ENCODE measurements at places on chromosomes 5 and 9.

- peak; percentile 51 for DNase-seq
These were observed 85.3 kb upstream of the ADRB2 start for GRCh38 chr5:148740966-148741742.

GRCh38 chr5:128436749-128437188 lies 101.3 kb downstream of the FBN2 start:
- peak; percentile 54 for DNase-seq

DNA sequence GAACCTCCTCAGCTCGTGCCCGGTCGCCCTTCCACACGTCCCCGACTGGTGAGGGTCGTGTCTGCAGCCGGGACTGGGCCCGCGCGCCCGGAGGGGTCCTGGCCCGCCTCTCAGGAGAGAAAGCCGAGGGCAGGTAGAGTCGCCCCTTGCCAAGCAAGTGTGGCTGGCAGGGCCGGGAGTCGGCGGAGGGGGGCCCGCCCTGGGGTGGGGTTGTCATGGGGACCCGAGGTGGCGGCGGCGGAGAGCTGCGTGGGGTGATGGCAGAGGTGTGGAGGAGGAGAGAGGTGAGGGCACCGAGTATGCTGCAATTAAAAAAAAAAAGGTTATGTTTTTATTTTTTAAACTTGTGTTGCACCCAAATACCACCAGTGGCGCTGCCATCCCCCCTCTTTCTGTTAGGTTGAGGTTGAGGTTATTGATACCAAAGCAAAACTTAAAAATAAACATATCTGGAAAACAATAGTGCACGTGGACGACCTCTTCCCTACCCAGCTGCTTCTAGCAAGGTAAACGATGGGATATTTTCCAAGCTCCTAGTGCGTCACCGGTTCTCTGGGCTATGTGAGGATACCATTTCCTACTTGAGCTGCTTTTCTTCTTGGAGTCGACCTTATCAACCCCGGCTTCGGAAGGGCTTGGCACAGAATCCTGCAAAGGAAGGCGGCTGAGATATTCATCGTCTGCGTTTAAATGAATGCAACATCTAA lies 660 bp downstream of the SCAMP1 start:
- DNase-seq, result no peak

DNA sequence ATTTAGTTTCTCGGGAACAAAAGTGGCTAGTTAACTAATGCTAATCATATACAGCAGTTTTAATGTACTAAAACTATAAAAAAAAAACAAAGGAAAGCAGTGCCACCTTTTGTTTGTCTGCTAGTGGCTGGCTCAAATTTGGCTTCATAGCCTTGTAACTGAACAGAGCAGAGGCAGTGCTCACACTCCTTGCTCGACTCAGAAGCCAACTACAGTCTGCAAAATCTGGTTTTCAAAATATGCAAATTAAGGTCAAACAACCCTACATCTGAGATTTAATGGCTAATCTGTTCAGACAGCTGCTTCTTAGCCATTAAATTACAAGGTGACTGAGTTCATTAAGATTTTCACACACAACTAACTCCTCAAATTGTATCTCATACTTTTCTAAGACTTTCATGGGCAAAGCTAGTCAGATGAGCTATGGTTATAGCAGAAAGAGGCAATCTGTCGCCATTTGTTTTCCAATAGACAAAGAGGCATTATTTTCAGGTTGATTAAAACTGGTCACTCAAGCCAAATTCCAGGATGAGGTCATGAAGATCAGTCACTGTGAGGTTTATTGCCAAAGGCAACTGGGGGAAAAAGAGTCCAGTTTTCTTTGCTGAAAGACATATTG lies 56.8 kb upstream of the EPB41L4A start:
- no peak for DNase-seq

GRCh38 chr9:88013607-88014006 lies 39.3 kb upstream of the CDK20 start:
- DNase-seq, result no peak

DNA sequence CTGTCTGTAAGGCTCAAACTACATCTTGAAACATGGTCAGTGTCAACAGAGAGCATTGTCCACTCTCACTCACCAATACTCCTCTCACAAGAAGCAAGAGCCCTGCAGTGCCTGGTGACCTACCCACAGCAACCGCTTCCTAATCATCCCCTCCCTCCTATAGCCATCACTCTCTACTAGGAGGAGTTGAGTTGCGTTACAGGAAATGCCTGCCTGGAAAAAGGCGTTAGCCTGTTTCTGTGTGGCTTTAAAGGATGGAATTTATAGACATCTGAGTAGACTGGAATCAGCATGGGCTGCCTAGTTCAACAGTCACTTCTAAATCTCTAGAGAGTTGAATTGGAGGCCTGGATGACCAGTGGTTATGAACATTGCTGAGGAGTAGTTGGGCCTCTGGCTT lies 108.3 kb upstream of the FER start:
- no peak for DNase-seq

GRCh38 chr5:73831066-73831465 lies 205.1 kb downstream of the ARHGEF28 start:
- no peak for DNase-seq

DNA sequence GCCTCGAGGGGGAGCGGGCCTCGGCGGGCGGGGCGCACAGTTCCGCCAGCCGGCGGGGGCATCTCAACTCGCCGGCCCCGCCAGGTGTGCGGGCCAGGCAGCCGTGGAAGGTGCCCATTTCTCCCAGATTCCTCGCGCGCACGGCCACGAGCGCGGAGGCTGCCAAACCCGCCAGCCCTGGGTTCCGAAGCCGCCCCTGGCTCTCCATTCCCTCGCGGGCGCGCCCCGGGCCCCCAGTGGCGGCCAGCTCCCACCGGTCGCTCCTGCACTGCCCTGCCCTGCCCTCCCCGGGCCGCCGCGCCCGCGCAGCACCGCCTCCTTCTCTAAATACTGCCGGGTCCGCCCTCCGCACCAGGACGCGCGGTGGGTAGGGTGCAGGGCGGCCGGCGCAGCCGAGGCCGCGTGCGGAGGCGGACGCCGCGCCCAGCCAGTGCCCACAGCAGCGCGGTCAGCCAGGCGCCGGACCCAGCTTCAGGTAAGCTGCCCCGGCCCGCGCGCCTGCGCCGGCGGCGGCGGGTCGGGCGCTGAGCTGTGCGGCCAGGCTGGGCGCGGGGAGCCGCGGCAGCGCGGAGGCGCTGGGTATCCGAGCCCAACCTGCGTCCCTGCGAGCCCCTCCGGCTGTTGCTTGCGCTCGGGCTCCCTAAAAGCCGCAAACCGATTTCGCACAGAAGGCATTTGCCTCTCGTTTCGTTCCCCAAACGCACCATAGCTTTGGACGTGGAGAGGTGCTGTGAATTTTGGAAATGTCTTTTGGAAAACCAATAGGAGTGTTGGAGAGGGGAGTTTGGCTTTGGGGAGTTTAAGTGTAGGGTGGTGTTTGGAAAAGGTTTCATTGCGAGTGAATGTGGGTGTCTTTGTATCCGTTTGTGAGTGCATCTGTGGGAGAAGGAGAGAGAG lies at the start of gene TMEM171:
TMEM171 (plus strand) TSS at position 354 of the 897 bp plus-strand sequence. CDS start 2,799 bp downstream, outside the sequence.
- DNase-seq, result no peak

Measured in fibroblast of skin of left quadriceps (primary cell).